NCI-H2171 treated with DMSO at 0.1 percent for 48 hours (cell line): ENCODE measurements at places on chromosomes 6 and 20.
A peak's percentile ranks its signal among the peaks of the same experiment; 100 is the strongest.

DNA sequence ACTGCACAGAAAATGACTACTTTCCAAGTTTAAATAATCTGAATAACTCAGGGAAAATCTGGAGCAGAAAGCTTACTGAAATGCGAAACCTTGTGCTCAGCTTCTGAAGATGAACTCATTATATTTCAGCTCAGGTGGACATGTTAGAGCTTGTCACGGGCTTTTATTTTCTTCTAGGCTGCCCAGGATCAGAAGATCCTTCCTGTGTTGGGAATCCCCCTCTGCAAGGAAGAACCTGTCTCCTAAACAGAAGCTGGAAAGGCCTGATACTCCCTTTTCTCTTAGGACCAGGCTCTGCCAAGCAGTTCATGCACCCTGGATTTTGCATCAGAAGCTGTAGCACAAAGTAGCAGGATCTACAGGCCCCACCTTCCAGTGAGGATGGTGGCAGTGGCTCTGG lies 5.1 kb upstream of the SLC2A12 start:
- peak; percentile 73 for DNase-seq

DNA sequence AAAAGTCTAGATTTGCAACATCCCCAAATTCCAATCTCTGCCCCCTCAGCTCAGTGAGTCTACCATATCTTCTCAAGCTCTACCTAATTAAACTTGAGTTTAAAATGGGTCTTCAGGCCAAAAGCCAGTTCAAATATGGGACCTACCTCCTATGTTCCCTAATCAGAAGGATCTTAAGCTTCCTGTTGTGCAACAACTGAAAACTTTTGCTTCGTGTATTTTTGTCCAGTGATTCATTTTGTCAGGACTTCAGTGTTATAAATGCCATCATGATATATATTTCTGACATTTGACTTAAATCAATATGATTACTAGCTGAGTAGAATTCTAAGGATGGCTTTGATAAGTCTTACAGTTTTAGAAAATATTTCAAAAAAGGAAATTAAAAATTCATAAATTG lies 622.6 kb upstream of the PTCHD4 start:
- DNase-seq, result no peak

DNA sequence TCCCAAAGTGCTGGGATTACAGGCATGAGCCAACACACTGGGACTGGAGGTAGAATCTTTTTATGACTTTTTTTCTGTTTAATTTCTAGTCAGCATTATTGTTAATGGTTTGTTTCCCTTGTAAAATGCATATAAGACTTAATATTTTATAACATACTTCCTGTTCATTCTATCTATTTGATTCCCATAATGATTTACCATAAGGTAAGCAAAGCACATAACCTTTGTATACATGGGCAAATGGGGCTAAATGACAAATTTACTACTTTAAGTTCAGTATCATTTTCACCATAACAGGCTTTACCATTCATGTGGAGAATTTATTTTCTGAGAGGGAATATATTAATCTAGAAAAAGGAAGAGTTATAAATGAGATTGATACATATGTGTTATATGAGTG lies 24.3 kb downstream of the VTA1 start:
- DNase-seq, result no peak

DNA sequence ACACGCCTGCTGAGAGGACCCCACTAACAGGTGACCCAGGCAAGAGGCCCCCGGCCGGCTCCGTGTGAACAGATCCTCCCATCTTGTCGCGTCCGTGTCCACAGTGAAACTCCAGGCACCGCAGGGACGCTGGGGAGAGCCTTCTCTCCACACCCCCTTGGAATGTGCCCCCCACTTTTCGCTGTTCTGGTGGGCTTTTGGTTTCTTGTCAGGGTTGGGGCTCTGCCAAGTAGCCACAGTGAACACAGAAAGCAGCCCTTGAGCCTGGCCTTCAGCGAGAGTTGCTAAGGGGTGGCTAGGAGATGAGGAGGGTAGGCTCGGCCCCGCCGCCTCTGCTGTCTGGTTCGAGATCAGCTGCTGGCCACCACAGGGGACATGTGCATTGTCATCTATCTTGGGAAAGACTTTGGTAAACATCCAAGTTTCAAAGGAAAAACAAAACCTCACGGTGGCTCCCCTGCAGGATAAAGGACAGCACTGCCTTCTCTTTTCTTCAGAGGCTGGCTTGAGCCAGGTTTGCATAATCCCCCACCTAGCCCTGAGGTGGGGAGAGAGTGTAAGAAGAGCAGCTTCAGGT lies 22.7 kb downstream of the SYNDIG1 start:
- DNase-seq, result no peak

- DNase-seq, result no peak
Observed at GRCh38 chr6:144036064-144036834, 28.2 kb upstream of the PLAGL1 start.

GRCh38 chr6:144162977-144163376 lies 12.7 kb downstream of the STX11 start:
- no peak for DNase-seq

GRCh38 chr6:96925290-96925687 lies 761 bp downstream of the KLHL32 start:
- no peak for DNase-seq

DNA sequence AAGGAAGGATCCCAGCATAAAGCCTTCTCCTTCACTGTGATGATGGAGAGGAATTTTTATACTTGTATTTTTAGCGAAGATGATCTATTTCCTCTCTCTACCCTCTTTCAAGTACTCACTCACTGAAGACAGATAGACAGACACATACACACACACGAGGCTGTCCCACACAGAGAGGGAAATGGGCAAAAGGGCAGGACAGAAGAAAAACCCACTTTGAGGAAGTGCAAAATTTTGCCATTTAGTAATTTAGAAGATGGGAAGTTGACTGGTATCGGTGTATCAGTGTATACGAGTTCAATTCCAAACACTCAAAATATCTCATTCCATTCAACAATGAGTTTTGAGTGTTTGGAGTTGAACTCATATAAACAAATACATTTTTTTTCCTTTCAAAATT lies 30.9 kb downstream of the HEBP2 start:
- no peak for DNase-seq

DNA sequence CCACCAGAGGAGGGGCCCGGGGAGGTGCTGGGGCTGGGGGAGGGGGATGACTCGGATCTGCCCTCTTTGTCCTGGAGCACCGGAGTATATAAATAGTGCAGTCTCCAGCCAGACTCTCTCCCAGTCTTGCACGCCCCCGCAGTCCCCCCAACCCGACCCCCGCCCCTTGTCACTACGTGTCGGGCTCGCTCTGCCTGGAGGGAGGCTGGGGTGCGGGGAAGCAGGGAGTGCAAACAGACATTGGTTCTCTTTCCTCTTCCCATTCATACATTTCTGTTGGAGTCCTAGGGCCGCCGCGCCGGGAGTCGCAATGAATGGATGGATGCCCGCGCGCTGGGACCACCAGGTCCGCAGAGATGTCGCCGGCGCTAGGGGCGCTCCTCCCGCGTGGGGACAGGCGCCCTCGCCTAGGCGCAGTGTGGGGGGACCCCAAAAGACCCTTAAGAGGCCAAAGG lies 179.3 kb downstream of the TBXT start:
- DNase-seq, result no peak

GRCh38 chr6:42193491-42193894 lies 1.3 kb downstream of the GUCA1B start:
- DNase-seq, result no peak

- DNase-seq, result no peak
Observed at GRCh38 chr6:33018904-33019303, 9.5 kb upstream of the HLA-DOA start.

DNA sequence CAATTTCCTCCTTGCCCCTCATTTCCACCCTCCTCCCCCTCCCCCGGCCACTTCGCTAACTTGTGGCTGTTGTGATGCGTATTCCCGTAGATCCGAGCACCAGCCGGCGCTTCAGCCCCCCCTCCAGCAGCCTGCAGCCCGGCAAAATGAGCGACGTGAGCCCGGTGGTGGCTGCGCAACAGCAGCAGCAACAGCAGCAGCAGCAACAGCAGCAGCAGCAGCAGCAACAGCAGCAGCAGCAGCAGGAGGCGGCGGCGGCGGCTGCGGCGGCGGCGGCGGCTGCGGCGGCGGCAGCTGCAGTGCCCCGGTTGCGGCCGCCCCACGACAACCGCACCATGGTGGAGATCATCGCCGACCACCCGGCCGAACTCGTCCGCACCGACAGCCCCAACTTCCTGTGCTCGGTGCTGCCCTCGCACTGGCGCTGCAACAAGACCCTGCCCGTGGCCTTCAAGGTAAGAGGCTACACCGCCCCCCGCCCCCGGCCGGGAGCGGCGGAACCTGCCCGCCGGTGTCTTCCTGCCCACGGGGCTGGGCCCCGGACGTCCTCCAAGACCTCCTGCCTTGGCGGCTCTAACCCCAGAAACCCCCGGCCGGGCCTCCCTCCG lies 44.9 kb upstream of the SUPT3H start:
- DNase-seq, result peak; percentile 22

DNA sequence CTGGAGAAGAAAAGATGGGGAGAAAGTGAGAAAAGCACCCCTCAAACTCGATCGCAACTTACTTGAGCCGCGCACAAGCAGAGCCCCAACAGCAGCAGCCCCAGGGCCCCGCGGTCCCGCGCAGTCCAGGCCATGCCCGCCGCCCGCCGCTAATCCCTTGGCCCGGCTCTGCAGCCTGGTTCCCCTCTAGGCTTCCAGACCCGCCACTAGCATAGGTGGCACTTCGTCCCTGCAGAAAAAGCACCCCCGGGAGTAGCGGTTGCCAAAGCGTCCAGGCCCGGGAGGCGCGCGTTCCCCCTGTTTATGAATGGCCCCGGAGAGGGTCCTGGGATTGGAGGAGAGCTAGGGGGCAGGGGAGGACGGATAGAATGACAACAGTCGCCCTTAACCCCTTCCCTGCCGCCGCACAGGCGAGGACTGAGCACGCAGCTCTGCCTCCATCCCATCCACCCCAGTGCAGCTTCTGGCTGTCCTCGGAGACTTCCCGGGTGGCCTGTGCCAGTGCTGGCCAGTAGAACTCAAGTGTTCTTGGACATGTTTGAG lies 19.9 kb downstream of the COL9A1 start:
- DNase-seq, result no peak

- DNase-seq, result peak; percentile 94
Observed at GRCh38 chr6:26571592-26572296, 25.0 kb upstream of the ABT1 start.

DNA sequence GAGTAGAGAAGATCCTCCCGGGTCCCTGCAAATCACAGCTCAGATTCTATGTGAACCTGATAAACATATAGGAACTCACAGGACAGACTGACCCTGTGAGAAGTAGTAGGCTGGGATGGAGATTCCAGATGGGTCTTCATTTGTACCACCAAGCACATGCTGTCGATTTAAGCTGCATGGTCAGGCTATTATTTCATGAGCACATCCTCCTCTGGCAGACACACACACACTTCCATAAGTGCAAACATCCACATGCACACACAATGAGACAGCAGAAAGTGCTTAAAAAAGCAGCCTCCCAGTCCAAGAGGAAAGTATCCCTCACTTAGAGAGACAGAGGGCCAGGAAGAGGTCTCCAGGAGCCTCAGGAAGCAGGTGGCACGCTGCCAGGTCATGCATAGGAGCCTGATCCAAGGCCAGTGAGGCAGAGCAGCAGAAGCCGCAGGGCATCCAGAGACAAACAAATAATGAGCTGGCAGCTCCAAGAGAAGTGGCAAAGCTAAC lies 131.8 kb downstream of the UNC5CL start:
- peak; percentile 62 for DNase-seq

DNA sequence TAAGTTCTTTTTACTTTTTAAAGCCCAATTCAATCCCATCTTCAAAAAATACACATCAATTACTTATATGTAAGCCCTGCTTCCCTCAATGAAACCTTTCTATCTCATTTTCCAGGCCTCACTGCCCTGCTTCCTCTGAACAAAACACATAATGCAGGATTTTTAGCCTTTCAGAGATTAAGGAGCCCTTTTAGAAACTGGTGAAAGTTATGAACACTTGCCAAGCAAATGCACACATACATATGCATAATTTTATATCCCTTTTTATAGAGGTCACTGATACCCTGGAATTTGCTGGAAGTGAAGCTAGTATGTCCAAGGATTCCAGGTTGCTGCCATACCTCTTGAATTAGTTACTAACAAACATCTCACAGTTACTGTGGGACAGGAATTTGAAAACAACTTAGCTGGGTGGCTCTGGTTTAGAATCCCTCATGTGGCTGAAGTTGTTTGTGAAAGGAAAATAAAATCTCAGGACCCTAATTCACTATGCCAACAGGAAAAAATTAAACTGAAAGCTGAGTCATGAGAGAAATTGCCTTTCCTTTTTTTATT lies 75.8 kb downstream of the UBE3D start:
- no peak for DNase-seq

- no peak for DNase-seq
Observed at GRCh38 chr6:32082478-32082877, 26.7 kb downstream of the TNXB start.

GRCh38 chr20:37535443-37536132 lies 7.9 kb upstream of the BLCAP start:
- DNase-seq, result no peak

DNA sequence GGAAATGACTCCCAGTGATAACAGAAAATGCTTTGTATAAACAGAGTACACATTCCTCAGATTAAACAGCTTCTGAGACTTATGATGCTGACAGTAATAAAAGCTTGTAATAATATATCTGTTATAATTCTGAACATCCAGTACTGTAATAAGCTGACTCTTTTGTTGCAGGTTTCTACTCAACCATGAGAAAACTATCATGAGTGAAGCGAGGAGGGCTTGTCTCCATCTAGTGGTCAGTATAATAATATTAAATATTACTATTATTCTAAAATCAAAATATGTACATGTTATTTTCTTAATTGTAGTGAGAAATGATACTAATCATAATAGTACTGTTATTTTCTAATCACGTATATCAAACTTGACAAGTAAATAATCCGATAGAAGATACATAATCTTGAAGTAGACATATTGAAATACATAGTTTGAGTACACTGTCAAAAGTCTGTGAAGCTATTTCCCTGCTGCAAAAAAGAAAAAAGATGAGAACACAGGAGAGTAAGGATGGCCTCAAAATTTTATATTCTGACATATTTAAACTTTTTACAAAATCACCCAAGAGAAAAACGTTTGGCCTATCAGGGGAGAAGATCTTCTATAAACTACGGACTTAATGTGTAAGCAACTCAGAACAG lies 183.1 kb downstream of the MOXD1 start:
- DNase-seq, result peak; percentile 4

DNA sequence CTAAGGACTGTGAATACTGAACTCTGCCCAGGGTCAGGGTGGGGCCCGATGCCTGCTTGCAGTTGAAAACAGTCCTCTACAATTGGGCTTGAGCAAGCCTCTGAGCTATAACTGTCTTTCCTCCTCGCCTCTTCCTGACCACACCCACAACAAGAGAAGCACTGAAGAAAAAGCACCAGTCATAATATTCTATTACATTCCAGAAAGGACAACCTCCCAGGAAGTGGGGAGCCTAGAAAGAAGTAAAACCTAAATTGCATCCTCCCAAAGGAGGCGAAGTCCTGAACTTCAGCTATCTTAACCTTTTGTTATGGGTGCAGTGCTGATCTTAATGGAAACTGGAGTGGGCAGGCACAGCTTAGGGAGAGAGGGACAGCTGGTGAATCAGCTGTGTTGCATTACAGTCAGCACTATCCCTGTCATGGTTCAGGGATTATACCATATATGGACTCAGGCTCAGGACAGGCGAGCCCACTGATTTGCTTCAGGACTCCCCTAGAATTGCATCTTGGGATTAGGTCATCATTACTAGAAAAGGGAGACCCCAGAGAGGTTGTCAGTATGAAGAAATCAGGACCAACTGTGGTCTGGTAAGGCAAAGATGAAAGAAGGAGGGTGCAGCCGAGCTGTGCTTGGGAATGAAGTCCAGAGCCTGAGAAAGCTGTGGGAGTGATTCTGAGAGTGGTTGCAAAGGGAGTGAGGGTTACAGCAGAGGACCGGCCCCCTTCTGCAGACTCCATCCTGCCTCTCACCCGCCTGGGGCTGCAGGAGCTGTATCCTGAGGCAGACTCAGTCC lies 18.3 kb upstream of the TRAM2 start:
- peak; percentile 92 for DNase-seq
